ENCODE measurements at places on chromosomes 13 and 19.

- no peak for DNase-seq
Measured at GRCh38 chr13:91739751-91740150, 341.3 kb downstream of the GPC5 start.

- DNase-seq: peak; percentile 13
Measured at GRCh38 chr19:53076984-53077383, 26.2 kb downstream of the ZNF160 start.

GRCh38 chr13:74226791-74227475 is 92.7 kb upstream of the KLF12 start:
- no peak for DNase-seq

DNA sequence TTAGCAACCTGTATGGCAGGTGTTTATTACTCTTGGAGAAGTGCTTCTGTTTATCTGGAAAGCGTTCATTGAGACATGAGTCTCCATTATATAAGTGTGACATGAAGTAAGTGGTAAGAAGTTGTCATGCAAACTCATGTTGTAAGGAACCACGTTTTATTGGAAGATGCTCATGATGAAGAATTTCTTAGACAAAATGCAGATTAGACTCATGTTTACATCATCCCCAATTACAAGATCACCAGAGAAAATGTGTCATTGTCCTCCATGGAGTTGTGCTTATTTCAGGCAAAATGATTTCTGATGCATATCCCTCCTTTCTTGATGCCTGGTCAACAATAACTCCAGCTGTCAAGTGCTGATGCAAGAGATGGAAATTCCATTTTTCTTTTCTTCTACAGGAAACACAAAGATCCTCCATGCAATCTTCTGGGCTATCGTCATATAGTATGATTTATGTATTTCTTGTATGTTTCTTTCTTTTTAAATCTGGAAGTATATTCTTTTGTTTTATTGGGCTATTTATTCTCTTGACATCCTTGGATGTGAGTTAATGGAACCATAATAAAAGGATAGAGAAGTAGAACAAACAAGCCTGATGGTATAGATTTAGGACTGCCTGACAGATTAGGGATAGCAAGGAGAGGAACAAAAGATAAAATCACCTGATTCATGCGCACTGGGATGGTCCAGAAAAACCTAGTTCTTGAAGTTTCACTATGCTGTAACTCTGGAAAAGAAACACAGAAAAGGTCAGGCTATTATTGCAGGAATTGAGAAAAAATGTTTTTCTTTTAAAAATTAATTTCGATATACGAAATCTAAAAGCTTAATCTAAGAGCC is 50.7 kb upstream of the DIAPH3 start:
- DNase-seq: no peak

- DNase-seq: no peak
Measured at GRCh38 chr13:91774397-91774796, 376.0 kb downstream of the GPC5 start.

GRCh38 chr19:11856596-11857250 is 8.2 kb downstream of the ZNF439 start:
- DNase-seq: no peak

Data from urothelium cell line (cell line).